ENCODE measurements at places on chromosomes 6 and 20.

DNA sequence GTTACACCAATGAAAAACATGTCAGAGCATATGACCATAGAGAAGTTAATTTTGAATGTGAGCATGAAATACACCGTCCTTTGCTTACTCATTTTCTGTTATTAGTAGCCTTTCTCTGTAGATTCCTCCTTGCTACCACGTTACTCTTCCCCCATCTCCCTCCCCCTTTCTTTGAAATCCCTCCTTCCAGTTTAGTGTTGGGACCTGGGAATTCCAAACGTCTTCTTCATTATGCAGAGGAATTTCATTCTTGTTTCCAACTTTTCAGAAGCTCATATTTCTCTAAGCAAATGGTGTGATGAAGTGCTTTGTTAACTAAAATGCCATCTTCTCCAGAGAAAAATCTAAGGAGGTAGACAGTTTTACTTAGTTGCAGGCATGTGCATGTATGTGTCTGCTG, 122.4 kb downstream of the MCHR2 start:
- no peak for DNase-seq

DNA sequence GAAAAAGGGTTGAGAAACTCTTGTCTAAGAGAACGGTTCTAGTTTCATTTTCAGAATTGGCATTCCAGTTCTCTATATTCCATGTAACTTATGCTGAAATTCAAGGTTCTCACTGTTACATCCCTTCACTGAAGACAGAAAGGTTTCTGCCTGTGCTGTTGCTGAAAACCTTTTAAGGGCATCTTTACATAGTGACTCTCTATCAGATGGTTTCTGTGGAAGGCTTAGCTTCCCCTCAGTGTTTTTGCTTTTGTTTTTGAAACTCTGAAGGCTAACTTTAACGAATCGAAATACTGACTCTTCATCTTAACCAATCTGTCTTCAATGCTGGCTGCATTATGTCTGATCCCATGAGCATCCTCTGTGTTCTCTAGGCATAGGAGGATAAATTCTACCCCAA, 1286.2 kb upstream of the EYS start:
- DNase-seq, result no peak

- no peak for DNase-seq
Observed at GRCh38 chr6:87669051-87669450, 33.0 kb downstream of the AKIRIN2 start.

DNA sequence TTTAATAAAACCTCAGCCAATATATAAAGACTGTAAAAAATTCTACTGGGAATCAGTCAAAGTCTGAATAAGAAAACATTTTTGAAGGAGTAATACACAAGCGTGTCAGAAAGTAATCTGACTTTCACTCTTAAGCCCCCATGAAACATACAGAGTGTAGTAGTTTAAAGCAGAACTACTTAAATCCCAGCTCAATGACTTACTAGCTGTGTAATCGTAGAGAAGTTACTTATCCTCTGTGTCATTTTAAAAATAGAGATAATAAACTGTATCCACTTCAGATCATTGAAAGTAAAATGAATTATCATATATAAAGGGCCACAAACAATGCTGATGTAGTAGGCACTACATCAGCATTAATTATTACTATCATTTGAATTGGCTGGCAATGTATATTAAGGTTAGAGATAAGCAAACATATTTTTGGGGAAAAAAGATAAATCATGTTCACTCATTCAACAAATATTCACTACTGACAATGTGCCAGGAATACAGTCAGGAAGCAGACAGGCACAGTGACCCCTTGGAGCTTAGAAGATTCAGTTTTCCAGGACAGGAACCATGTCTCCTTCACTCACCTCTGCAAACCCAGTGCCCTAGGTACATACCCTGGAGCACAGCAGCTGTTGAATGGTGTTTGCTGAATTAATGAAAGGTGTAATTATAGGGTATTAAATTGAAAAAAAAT, 14.4 kb downstream of the REPS1 start:
- no peak for DNase-seq

- DNase-seq, result peak; percentile 90
Observed at GRCh38 chr20:63009045-63009961, 2.5 kb upstream of the BHLHE23 start.

GRCh38 chr20:59004493-59004762, 2.6 kb downstream of the CTSZ start:
- no peak for DNase-seq

GRCh38 chr6:9496837-9497236, 918.0 kb downstream of the TFAP2A start:
- no peak for DNase-seq

GRCh38 chr6:35230950-35231349, 17.2 kb downstream of the SCUBE3 start:
- no peak for DNase-seq

DNA sequence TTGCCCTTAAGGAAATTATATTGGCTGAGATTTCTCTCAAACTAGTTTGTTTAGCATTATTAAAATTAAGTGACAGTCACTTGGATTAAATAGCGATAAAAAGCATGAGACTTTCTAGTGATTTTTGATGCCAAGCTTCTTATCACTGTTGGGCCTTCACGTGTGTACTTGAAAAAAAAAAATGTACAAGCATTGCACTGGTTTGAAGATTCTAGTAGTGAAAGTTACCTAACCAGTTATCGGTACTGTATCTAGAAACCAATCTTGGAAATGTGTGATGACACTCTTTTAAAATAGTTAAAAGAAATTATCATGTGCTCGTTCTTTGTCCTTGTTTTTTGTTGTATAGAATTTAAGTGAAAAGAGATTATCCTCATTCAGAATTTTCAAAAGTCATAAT, 102.1 kb downstream of the SCAF8 start:
- no peak for DNase-seq

DNA sequence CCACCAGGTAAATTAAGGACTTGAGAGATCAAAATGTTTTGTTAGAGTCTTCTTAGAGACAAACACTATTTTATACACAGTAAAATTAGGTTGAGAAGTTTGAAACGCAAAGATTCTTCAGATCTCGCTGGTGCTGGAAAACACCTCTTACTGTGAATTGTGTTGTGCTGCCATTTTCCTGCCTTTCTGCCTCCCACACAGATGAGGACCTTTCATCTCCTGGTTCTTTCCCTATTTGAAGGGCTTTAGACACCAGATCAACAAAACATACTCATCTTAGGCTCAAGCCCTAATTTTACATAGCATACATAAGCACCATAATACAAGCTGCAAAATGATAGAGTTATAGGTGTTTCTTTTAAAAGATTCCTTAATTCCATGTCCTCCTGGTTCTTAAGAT, 18.6 kb downstream of the STAU1 start:
- DNase-seq, result no peak

GRCh38 chr6:20946022-20946421, 411.8 kb downstream of the CDKAL1 start:
- DNase-seq, result no peak

GRCh38 chr20:63316502-63316921, 23.5 kb downstream of the COL20A1 start:
- DNase-seq, result no peak

GRCh38 chr20:40668449-40669228, 20.4 kb downstream of the MAFB start:
- no peak for DNase-seq

GRCh38 chr6:129681913-129682205, 28.1 kb downstream of the ARHGAP18 start:
- no peak for DNase-seq

DNA sequence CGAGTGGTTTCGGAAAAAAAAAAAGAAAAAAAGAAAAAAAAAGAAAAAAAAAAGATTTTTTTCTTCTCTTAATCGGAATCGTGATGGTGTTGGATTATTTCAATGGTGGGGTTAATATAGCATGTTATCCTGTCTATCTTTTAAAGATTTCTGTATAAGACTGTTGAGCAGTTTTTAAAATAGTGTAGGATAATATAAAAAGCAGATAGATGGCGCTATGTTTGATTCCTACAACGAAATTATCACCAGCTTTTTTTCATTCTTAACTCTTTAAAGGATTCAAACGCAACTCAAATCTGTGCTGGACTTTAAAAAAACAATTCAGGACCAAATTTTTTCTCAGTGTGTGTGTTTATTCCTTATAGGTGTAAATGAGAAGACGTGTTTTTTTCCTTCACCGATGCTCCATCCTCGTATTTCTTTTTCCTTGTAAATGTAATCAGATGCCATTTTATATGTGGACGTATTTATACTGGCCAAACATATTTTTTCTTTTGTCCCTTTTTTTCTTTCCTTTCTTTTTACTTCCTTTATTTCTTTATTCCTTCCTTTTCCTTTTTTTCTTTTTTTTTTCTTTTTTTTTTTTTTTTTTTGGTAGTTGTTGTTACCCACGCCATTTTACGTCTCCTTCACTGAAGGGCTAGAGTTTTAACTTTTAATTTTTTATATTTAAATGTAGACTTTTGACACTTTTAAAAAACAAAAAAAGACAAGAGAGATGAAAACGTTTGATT, 3.6 kb downstream of the SOX4 start:
- no peak for DNase-seq

- DNase-seq, result no peak
Observed at GRCh38 chr20:50537546-50538201, 27.5 kb downstream of the PTPN1 start.

DNA sequence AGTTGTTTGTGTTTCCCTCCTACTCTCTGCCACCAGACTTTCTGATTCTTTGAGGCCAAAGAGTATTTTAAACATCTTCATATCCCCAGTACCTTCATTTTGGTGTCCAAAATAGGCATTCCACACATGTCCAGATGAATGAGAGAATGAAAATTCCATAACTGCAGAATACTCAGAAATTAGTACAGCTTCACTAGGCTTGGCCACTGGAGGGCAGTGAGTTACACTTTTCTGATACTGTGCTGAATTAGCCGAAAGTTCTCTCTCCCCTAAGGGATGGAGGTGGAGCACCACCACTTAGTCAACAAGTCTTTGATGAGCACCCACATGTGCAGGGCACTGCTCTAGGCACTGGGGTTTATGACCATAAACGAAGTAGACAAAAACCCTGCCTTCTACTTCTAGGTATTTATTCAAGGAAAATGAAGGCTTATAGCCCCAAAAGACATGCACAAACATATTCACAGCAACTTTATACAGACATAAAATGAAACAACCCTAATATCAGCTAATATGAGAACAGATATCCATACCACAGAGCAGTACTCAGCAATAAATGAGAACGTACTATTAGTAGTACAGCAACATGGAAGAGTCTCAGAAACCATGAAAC, 46.1 kb upstream of the TMEM217 start:
- DNase-seq, result peak; percentile 57

- DNase-seq, result no peak
Observed at GRCh38 chr20:53444401-53445149, 149.1 kb downstream of the ZNF217 start.

DNA sequence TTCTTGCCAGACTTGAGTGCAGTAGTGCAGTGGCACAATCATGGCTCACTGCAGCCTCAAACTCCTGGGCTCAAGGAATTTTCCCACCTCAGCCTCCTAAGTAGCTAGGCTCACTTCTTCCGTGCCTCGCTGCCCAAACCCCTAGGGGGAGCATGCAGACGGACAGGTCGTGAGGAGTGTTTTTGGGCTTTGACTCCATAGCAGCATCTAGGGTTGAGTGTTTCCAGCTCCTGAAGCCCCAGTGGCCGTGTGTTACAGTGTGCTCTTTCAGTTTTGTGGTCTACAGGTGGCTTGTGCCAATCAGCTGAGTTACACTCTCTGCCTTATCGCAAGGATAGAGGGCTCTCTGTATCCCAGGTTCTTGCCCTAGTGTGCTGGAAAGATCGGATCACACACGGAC, 33.4 kb downstream of the NCOA3 start:
- peak; percentile 19 for DNase-seq

DNA sequence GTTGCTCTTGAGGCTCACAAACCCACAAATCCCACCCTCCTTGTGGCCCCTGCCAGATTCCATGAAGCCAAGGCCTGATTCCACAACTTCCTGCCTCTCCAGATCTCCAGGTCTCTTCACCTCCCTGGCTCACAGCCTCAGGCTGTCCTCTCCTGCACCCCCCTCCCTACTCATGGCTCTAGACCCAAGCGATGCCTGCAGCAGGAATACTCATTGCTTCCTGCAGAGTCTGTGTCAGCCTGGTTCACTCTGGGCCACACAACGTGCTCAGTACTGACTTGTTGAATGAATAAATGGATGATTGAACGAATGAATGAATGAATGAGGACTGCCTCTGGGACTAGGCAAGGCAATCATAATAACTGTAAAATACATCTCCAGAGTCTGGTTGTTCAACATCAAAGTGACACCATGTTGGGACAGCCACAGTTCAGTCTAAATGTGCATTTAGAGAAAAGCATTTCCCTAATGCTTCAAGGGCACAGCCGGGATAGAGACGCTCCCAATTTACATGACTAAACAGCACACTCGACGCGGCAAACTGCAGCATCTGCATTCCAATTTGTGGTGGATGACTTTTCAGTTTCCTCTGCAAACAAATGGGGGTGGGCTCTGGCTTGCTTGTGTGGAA, 139.9 kb downstream of the GRM4 start:
- DNase-seq, result no peak

GRCh38 chr6:157193443-157193996, 129.8 kb downstream of the TMEM242 start:
- DNase-seq, result no peak

GRCh38 chr6:7664003-7664402, 61.9 kb upstream of the BMP6 start:
- no peak for DNase-seq

DNA sequence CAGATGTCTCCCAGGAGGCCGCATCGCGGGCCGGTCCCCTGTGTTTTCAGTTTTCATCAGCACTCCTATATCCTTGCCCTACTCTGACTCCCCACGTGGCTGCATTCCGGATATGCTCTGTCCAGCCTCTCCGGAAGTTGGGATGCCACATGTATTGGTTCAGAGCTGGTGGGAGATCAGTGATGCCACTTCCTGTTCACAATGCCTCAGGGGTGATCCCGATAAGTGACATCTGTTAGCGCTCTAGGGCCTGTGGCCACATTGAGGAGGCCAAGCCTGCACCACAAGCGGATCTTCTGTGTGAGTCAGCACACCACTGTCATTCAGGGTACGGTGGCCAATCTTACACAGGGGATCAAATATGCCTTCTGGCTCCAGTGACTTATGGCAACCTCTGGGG, 57.8 kb downstream of the PPP1R3G start:
- DNase-seq, result no peak

DNA sequence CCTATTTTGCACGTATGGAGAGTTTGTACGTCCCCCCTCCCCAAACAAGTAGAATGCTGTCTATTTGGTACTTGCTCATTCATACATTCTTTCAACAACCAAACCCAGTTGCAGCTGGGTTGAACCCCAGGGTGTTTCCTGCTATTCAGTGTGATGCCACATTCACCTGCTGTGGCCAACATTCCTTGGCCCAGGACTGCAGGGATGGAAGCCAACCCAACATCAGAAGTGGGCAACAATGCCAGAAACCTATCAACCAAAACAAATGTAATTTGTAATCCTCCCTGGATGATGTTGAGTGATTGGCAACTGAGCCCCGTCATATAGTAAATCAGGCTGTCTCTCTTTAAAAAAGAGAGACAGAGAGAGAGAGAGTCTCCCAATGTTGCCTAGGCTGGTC, 8.9 kb downstream of the NT5E start:
- DNase-seq, result no peak

GRCh38 chr6:3259491-3259958, 778 bp downstream of the PSMG4 start:
- DNase-seq, result peak; percentile 52

All from HEK293T (cell line).